ENCODE measurements at places on chromosomes 12 and 14.

DNA sequence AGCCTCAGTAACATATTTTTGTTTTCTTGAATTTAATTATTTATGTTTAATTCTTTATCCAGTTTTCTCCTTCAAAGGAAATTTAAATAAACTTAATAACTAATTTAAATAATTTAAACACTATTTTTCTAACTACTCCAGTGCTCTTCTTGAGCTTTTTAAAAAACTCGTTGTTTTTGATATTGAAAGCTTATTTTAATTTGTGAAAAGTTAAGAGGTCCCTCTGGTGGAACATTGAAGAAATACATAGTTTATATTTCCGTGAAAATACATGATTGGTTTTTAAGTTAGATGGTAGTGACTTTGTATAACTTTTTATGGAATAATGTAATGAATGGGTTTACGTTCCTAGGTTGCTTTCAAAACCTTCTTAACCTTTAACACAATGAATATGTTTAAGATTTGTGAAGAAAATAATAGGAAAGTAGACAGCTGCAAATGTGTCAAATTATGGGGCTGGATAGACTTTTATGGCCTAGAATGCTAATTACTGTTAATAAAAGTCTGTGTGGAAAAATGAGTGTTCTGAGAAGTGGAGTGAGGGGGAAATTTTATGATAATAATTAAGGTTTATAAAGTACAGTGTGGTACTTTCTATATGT lies 45.9 kb upstream of the MSRB3 start:
- no peak for DNase-seq

GRCh38 chr14:94129111-94129757 lies at the start of gene IFI27L2:
IFI27L2 (minus strand) TSS chr14:94129604; CDS start chr14:94129564, 40 bp downstream.
- DNase-seq = peak; percentile 65

GRCh38 chr12:79547735-79548609 lies 142.8 kb downstream of the PAWR start:
- peak; percentile 43 for DNase-seq

- no peak for DNase-seq
These were observed 95.2 kb upstream of the TBX3 start for GRCh38 chr12:114779186-114779585.

DNA sequence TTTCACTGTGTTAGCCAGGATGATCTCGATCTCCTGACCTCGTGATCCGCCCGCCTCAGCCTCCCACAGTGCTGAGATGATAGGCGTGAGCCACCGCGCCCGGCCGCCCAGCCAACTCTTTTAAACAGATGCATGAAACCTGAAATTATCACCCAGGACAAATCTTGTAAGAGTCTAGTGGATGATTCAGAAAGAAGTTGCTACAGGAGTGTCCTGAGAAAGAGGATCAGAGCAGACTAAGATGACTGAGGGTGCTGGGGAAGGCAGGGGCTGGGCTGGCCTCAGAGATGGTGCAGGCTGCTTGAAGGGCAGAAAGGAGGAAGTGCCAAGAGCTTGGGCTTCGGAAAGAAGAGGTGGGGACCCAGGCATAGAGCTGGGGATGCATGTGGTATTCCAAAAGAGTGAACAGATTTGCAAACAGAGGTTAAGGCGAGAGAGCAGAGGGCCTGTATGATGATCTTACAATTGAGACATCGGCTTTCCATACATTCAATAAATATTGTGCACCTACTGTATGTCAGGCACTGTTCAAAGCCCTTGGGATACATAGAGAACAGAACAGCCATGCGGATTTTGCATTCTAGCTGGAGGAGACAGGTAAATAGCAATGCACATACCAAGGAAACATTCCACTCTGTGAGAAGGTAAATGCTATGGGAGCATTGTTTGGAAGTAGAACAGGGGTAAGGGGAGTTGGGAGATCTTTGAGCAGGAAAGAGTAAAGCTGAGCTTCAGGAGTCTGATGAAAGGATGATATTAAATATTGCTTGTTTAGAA lies 7.4 kb upstream of the CD9 start:
- no peak for DNase-seq

DNA sequence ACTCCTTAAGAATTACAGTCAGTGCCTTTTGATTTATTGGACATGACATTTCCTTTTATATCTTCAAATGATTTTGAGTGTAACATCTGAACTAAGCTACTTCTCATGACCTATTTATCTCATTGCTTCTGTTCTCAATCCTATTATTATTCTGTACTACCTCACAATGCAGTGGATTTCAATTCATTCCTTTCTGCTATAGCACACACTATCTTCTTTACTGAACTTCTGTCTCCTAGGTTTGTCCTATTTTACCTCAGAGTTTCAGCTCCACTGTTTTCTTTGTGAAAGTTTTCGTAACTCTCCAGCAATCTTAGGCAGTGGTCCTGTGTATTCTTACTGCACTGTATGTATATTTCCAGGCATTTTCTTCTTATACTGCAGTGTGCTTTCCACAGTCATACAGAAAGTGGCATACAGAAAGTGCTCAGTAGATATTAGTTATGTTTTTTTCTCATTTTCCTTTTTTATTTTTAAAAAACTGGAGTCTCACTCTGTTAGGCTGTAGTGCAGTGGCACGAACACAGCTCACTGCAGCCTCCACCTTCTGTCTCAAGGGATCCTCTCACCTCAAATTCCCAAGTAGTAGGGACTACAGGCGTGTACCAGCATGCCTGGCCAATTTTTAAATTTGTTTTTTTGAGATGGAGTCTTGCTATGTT lies 368.6 kb upstream of the RGS6 start:
- DNase-seq = no peak

GRCh38 chr14:54500744-54501143 lies 9.0 kb upstream of the CGRRF1 start:
- DNase-seq = no peak

GRCh38 chr12:130954544-130954831 lies 781 bp downstream of the ADGRD1 start:
- no peak for DNase-seq

GRCh38 chr14:57182760-57183503 lies 85.8 kb downstream of the EXOC5 start:
- DNase-seq = no peak

- DNase-seq = no peak
These were observed 36.8 kb downstream of the NIN start for GRCh38 chr14:50794068-50794645.

DNA sequence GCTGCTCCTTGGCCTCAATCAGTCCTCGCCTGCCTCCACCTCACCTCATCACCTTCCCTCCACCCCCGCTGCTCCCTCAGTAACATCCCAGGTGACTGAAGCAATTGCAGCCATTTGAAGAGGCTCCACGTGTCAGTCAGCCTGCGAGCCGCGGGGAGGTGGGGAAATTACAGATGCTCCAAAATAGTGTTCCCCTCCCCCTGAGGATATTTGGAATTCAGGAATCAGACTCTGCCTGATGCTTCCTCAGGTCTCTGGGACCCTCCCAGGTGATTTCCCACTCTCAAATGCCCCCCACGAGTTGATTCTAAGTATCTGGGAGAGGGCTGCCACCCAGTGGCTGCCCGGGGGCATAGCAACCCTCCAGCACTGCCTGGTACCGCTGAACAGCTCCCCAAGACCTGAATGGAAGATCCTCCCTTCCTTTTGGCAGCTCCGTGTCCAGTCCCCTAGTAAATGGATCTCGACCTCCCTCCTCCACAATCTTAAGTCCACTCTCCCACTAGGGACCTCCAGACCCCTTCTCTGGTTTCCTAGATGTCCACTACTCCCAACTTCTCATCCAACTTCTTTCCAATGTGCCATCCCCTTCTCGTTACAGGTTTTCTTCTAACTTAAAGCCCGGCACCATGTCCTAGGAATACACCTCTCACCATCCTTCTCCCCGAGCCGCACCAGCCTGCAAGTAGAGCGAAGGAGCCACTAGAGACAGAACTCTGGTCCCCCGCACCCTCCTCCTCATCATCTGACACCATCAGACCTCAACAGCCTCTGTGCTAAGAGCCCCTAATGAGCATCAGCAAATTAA lies 1.4 kb upstream of the ASIC1 start:
- DNase-seq = no peak

- peak; percentile 58 for DNase-seq
These were observed 3.9 kb upstream of the LRP1 start for GRCh38 chr12:57124261-57124877.

GRCh38 chr12:64678248-64678647 lies 68.0 kb downstream of the RASSF3 start:
- no peak for DNase-seq

DNA sequence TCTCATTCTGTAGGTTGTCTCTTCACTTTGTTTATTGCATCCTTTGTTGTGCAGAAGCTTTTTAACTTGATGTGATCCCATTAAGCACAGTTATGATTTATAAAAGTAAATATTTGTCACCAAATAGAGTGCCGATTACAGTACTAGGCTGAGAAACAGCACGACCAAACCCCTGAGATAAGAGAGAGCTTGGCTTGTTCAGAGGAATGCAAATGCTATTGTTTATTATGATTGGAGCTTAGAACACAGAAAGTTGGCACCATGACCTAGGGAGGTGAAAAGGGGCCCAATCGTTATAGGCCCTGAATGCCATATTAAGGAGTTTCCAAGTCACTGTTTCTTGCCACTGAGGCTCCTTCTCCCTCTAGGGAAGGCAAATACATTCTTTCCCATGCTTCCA lies 214.9 kb downstream of the KITLG start:
- no peak for DNase-seq

DNA sequence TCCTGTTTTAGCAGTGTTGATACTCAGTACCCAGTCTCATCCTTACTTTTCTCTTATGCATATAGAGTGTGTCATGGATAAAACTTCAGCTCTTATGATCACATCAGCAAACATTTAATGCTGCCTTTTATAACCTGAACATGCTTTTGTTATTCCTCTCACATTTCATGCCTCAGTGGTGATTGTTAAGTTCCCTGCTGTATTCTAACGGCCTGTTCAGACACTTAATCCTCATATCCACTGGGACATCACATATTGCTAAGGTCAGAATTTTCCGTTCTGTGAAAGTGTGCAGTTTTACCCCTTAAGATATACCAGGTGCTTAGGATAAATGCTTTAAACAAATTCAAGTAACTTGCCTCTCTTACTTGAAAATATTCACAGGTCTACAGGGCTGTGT lies 268.7 kb upstream of the SEL1L start:
- no peak for DNase-seq

DNA sequence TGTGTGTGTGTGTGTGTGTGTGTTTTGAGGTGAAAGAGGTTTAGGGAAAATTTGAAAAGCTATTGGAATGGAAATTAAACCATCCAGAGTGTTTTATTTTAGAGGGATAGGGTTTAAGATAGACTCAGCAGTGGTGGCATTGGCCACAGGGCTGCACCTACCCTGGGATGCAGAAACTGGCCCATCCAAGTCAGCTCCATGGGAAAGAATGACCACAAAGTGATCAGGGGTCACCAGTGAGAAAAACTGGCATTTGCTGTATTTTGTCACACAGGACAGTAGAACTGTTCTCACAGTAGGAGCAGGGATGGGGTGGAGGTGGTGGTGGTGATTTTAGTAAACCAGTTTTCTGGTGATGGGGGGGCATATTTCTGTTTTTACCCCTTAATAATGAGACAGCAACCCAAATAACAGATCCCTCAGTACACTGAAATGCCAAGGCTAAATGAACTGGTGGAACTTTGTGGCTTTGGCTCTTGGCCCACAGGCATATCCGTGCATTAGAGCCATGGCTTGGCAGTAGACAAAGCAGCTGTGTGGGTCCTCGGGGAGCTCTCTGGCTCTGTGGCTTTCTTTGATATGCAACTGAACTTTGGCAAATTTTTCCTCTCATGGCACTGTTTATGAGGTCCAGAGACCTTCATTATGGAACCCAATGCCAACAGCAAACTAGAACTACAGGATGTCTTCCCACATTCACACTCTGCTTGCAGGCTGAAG lies 348.3 kb downstream of the ZFP36L1 start:
- DNase-seq = no peak

GRCh38 chr14:101222362-101223070 lies 319.0 kb upstream of the RTL1 start:
- DNase-seq = no peak

- no peak for DNase-seq
These were observed 26.5 kb upstream of the PLXNC1 start for GRCh38 chr12:94121886-94122285.

DNA sequence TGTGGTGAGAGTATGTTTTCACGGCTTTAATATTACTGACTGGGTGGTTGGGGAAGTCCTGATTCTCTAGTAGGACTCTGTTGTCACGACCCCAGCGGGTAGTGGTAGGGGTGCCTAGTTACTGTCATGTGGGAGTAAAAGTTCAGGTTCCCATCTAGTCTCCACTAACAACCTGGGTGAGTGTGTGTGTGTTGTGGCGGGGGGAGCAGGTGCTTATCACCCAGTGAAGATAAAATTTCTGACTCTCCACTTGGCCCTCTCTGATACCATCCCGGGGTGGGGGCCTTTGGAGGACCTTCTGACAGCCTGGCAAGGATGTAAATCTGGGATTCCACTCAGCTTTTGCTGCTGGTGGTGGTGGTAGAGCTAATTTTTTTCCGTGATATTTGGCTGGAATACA lies 35.4 kb upstream of the GUCY2C start:
- no peak for DNase-seq

GRCh38 chr14:41144370-41144769 lies 462.3 kb upstream of the LRFN5 start:
- DNase-seq = no peak

- DNase-seq = no peak
These were observed 298.0 kb downstream of the RMST start for GRCh38 chr12:97760601-97761000.

- no peak for DNase-seq
These were observed 129.6 kb downstream of the NDUFA12 start for GRCh38 chr12:94873734-94874517.

- no peak for DNase-seq
These were observed 157.3 kb upstream of the NOS1 start for GRCh38 chr12:117518594-117519270.

GRCh38 chr14:75615200-75615599 lies 36.8 kb downstream of the FLVCR2 start:
- no peak for DNase-seq

GRCh38 chr12:26226629-26227360 lies 31.4 kb downstream of the SSPN start:
- no peak for DNase-seq

DNA sequence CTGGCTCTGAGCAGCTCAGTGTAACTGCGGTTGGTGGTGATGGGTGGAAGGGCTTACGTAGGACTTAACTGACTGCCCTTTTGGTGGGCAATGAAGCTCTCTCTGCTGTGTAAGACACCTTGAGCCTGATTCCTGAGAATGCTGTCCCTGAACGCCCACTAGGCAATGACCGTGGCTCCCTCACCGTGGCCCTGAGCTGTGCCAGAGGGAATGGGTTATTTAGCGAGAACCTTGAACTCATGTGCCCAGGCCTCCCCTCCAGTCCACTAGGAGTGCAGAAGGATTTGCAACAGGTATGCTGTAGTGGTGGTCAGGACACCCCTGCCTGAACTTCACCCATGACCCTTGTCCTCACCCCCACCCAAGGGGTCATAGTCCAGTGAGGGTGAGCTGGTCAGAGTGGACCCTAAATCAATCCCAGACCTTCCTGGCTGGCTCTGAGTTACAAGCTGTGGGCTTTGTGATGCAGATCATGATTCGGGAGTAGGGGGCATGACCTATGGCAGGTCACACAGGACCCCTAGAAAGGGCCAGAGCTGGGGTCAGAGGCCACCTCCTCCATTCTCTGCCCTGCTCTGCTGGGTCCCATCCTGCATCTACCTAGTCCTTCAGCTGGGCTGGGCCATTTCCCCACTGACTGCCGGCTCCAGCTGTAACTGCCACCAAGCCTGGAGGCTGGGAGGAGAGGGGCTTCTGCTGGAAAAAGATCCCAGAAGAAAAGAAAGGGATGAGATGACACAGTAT lies 14.5 kb upstream of the ANKRD33 start:
- DNase-seq = no peak

- no peak for DNase-seq
These were observed 271.4 kb downstream of the NAV3 start for GRCh38 chr12:78101946-78102635.
